ENCODE measurements at places on chromosomes 4 and X. TPM values are rescaled to one million over a fixed set of nuclear protein-coding genes. Genes with fewer than 3 reads are reported as not detected.
A peak's percentile ranks its signal among the peaks of the same experiment; 100 is the strongest.

GRCh38 chr4:98484031-98484430 lies 174.4 kb downstream of the TSPAN5 start:
- H3K27me3 ChIP-seq, result no peaks in the 10 kb centered on the region
- H3K4me1 ChIP-seq, result peaks cover 51% of the 10 kb centered on the region
- DNase-seq, result no peak

Gene FAT4
- polyA plus RNA-seq, result 2.7 TPM

DNA sequence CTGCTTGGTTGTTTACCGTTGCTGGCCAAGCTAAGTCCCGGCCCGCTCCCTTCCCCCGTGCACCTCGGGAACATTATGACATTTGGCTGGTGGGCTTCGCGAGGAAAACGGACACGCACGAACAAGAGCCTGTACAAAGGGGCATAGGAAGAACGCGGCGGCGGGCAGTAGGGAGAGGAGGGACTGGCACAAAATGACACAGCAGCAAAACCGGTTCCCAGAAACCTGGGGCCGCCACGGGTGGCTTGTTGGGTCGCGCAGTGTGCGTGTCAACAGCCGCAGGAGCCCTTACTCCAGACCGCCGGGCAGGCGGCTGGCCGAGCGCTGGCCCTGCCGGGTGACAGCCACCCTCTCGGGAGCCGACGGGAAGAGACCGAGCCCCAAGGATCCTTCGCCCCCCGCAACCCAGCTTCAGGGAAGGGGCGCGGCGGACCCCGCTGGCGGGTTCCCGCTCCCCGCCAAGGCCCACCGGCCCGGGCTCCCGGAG lies 1.6 kb upstream of the LIN54 start:
- peak overlapping the region; percentile 93 for H3K4me3 ChIP-seq
- peak overlapping the region; percentile 72 for H3K27ac ChIP-seq
- H3K27me3 ChIP-seq, result no peaks in the 10 kb centered on the region
- H3K4me1 ChIP-seq, result peaks cover 13% of the 10 kb centered on the region
- no peak for DNase-seq
- H3K36me3 ChIP-seq, result no peaks in the 10 kb centered on the region

Gene PTTG2
- polyA plus RNA-seq, result not detected

DNA sequence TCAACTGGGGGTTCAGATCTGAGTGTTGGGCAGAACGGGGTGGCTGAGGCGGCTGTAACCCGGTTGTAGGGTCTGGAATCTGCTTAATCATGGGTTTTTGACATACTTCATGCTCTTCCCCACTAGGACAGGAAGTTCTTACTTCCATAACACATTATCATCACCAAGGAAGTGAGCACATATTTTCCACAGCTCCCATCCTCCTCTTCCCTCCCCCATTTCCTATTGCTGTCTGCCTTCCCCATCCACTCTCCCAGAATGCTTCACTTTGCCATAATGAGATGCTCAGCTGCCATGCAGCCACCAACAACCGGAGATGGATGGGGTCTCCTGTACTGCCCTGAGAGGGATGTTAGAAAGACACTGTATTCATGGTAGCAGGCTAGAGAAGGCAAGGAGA lies 6.4 kb upstream of the DCUN1D4 start:
- no peak for DNase-seq
- no peaks in the 10 kb centered on the region for H3K4me1 ChIP-seq
- no peak overlapping the region for H3K27ac ChIP-seq

GRCh38 chr4:38190717-38191178 lies 230.6 kb downstream of the PTTG2 start:
- no peak overlapping the region for H3K27ac ChIP-seq
- no peak for DNase-seq
- H3K27me3 ChIP-seq, result no peaks in the 10 kb centered on the region
- peaks cover 39% of the 10 kb centered on the region for H3K4me1 ChIP-seq

GRCh38 chr4:25694466-25694865 lies 38.8 kb downstream of the SLC34A2 start:
- DNase-seq, result no peak
- no peaks in the 10 kb centered on the region for H3K36me3 ChIP-seq
- H3K4me3 ChIP-seq, result no peak overlapping the region
- no peak overlapping the region for H3K27ac ChIP-seq

Gene SRPX2
- polyA plus RNA-seq, result 3.9 TPM

DNA sequence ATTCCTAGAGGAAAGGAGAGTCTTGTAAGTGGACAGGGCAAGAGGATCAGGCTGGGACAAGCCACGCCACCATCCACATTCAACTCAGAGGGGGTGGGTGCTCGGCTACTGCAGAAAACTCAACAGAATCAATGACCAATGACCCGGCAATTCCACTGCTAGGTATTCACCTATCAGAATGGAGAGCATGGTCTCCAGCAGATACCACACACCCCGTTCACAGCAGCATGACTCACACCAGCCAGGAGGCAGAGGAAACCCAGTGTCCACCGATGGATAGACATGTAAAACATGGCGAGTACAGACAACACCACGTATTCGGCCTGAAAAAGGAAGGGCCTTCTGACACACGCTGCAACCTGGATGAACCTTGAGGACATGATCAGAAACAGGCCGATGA lies 175.9 kb downstream of the AFAP1 start:
- H3K27me3 ChIP-seq, result no peaks in the 10 kb centered on the region
- no peak overlapping the region for H3K4me3 ChIP-seq

DNA sequence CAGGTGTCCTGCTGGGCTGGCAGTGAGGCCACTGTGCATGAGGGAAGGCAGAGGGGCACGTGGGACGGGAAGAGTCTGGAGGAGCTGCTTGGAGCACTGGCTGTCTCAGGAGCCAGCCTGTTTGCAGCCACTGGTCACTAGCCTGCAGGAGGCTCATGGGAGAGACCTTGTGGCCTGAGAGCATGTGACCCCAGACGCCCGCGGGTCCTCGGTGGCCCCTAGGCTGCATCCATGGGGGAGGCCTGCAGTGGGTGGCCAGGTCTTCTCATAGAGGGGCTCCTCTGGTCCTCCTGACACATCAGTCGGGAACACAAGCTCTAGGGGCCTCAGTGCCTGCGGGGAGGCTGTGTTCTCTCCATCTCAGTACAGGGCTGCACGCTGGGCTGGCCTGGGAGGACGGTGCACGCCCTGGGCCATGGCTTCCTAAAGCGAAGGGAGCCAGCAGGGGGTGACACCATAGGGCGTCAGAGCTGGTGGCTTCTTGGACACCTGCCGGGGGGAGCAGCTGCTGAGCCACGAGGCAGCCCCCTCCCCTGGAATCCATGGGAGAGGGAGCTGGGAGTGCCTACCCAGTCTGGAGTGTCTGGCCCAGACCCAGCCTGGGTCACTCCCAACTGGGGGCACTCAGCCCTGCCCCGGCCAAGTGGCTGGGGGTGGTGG lies 12.3 kb downstream of the NAT8L start:
- no peaks in the 10 kb centered on the region for H3K4me1 ChIP-seq
- peaks cover 13% of the 10 kb centered on the region for H3K27me3 ChIP-seq

Gene RASL11B
- 1.4 TPM for polyA plus RNA-seq

GRCh38 chr4:21195682-21196081 lies 495.4 kb downstream of the PACRGL start:
- DNase-seq, result no peak
- H3K4me1 ChIP-seq, result no peaks in the 10 kb centered on the region
- H3K27me3 ChIP-seq, result no peaks in the 10 kb centered on the region
- no peak overlapping the region for H3K4me3 ChIP-seq
- no peaks in the 10 kb centered on the region for H3K36me3 ChIP-seq

GRCh38 chrX:69133921-69134542 lies 31.2 kb downstream of the PJA1 start:
- H3K27me3 ChIP-seq, result no peaks in the 10 kb centered on the region
- no peaks in the 10 kb centered on the region for H3K36me3 ChIP-seq
- no peak overlapping the region for H3K4me3 ChIP-seq
- no peak for DNase-seq

DNA sequence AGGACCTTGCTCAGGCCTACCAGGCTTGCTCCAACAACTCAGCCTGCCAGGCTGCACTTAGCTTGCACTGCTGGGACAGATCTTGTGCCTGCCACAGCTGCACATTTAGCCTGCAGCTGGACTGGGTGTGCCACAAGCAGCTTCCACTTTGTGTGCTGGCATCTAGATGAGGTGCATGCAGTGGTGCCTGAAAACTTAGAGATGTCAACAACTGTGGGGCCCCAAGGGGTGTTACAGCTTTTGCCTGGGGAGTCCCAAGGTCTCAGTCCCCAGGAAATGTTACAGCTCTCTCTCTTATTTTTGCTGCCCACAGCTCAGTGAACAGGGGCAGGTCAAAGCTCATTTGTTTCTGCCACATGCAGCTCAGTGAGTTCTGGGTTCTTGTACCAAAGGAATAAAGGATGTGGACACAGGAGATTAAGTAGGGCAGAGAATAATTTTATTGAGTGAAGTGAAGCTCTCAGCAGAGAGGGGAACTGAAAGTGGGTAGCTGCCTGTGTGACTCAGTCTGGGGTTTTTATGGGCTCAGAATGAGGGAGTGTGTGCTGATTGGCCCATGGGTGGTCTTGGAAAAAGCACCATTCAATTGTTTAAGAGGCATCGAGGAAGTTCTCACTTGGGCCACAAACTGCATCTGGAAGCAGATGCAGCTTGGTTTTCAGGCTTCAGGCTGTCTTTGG lies 828.3 kb downstream of the TECRL start:
- no peak overlapping the region for H3K4me3 ChIP-seq
- no peak for DNase-seq
- no peaks in the 10 kb centered on the region for H3K27me3 ChIP-seq
- no peak overlapping the region for H3K27ac ChIP-seq
- H3K4me1 ChIP-seq, result no peaks in the 10 kb centered on the region
- H3K36me3 ChIP-seq, result no peaks in the 10 kb centered on the region

GRCh38 chr4:10006601-10007435 lies 14.5 kb downstream of the SLC2A9 start:
- H3K4me1 ChIP-seq, result peaks cover 67% of the 10 kb centered on the region
- H3K27ac ChIP-seq, result peak overlapping the region; percentile 69
- peaks cover 7% of the 10 kb centered on the region for H3K36me3 ChIP-seq
- DNase-seq, result peak; percentile 90

DNA sequence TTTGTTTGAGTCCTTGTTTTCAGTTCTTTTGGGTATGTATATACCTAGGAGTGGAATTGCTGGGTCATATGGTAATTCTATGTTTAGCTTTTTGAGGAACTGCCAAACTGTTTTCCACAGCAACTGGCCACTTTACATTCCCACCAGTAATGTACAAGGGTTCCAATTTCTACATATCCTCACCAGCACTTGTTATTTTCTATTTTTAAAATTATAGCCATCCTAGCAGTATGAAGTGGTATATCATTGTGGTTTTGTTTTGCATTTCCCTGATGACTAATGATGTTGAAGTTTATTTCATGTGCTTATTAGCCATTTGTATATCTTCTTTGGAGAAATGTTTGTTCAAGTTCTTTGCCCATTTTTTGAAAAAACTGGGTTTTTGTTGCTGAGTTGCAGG lies 39.6 kb downstream of the TMEM164 start:
- no peaks in the 10 kb centered on the region for H3K36me3 ChIP-seq
- DNase-seq, result no peak
- no peak overlapping the region for H3K4me3 ChIP-seq
- H3K4me1 ChIP-seq, result peaks cover 8% of the 10 kb centered on the region
- H3K27me3 ChIP-seq, result peaks cover 7% of the 10 kb centered on the region

Gene MSL3
- 30.7 TPM for polyA plus RNA-seq
